Activated T-helper 1 cell treated with Interleukin-2 at 50 U/mL for 16 hours (primary cell): ENCODE measurements at places on chromosomes 12 and 14.

GRCh38 chr14:43665570-43666267 is 841.4 kb downstream of the FSCB start:
- no peak for DNase-seq

DNA sequence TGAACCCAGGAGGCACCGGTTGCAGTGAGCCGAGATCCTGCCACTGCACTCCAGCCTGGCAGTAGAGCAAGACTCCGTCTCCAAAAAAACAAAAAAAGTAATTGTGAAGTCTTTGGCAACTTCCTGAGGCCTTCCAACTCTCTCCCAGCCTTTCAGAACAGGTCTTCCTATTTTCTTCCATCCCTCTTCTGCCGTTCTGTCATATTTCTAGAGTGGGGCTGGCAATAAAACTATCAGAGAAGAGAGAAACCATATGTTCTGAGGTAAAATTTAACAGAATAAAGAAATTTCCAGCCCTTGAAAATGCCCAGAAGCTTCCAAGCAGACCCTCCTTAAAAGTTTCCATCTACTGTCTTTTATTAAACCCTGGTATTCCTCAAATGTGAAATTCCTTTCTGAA is 100.4 kb downstream of the HMGA2 start:
- DNase-seq = no peak

GRCh38 chr12:49019443-49020324 is 1.1 kb upstream of the PRKAG1 start:
- no peak for DNase-seq

GRCh38 chr14:49594347-49595091 is 4.2 kb upstream of the LRR1 start:
- DNase-seq = no peak

DNA sequence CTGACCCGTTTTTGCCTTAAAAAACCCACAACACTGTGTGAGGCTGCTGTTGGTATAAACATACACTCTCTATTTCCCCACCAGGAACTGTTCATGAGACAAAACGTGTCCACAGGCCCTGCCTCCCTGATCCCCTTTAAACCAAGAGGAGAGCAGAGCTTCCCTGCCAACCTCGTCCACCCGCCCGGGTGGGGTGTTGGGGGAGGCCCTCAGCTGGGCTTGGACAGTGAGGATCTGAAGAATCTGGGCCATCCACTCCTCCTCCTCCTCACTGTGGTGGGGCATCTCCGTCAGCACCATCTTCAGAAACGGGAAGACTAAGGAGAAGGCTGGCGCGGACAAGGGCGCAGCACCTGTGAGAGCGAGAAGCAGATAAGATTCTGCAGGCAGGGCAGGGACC is 36.8 kb downstream of the GCN1 start:
- DNase-seq = no peak

DNA sequence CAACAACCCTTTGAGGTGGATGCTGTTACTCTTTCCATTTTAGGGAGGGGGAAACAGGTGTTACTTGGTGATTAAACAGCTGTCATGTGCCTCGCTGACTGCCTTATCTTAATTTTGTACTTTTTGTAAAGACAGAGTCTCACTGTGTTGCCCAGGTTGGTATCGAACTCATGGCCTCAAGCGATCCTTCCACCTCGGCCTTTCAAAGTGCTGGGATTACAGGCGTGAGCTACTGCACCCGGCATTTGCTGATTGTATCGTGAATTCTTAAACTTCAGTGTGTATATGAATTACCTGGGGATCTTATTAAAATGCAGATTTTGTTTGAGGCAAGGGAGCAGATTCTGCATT is 659 bp downstream of the PSMD9 start:
- DNase-seq = no peak

DNA sequence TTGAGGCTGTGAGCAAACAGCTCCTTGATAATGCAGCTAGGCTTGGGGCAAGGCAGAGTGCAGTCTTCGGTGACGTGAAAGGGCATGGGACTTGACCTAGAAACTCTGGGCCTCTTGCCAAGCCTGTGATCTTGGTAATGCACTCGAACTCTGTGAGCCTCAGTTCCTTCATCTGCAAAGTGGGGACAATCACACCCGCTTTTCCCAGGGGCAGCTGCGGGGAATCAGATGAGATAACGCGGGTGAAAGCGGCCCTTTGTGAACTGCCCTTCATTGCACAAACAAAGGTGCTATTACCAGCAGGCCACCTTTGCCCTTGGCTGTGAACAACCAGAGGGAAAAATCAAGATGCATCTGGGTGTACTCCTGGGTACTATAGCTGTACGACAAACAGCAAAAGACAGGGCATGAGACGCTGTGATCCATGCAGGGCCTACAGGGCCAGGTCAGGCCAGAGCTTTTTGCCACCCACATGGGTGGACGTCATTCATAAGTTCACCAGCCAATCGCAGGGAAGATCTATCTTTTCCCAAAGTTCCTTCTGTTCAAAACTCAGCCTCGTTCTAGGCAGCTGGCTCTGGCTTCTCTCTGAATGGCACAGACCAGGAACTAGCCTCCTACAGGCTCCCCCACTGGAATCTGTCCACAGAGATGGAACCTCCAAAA is 3.2 kb downstream of the MSI1 start:
- no peak for DNase-seq

GRCh38 chr12:6605421-6606330 is 1.5 kb downstream of the CHD4 start:
- DNase-seq = no peak

DNA sequence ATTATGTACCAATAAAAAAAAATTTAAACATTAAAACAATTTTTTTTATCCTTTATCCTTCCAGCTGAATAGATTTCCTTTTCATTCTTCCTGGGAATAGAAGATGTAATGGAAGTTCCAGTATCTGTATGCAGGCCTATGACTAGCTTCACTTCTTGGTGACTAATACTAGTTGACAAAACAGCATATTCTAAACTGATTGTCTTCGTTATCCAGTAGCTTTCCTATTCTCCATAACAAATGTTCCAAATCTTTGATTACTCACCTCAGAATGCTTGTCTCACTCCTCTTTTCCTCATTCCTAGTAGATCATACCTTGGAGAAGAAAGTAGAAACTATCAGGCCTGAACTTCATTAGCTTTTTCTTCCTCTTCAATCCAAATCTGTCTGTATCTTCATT is 70.7 kb downstream of the PLEKHA5 start:
- DNase-seq = no peak

DNA sequence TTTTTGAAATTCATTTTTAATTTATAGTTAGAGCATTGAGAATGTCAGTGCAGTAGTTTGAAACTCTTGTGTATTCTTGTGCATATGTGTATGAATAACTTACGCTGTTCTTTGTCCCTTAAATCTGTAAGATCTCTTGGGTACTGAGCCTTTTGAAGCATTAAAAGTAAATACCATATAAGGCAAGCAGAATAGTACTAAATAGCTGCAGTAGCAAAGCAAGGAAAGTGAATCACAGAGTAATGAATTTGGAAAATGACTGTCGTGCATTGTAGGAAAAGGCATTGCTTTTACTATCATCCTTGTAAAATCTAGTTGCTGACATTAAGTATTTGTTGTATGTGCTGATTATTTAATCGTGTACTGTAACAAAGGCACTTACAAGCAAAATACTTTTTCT is 12.1 kb downstream of the CNOT2 start:
- DNase-seq = no peak

DNA sequence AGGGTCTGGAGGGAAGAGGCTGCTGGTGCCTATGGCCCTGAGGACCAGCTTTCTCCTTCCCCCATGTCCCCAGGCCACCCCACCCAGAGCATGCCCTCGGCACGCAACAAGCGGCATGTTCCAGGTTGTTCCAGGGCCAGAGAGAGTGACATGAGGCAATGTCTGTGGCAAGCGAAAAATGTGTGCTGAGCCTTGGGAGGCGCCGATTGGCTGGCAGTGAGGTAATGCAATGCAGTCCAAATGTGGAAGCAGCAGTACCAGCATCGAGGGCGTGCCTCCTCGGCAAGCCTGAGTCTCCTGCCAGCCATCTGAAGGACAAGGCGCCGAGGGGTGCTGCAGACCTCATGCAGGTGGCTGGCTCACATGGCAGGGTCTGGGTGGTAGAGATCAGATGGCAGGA is 423.8 kb downstream of the NRXN3 start:
- no peak for DNase-seq

DNA sequence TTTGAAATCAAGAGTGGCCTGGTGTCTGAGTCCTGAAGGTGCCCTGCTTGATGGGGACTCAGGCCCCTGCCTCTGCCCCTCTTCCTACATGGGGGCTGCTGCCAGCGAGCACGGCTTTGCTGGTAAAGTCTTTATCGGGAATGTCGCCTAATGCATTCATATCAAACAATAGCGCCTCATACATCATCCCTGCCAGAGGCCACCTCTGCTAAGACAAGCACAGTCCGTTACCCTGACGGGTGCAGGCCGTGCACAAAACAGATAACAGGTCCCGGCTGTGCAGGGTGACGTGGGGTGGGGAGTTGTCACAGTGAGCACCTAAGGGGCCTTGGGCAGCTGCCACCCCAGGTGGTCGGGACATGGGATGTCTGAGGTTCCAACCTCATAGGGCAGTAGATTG is 68.4 kb upstream of the FAM222A start:
- no peak for DNase-seq

- DNase-seq = no peak
Measured at GRCh38 chr12:127473766-127474165, 793.2 kb upstream of the TMEM132C start.

- DNase-seq = no peak
Measured at GRCh38 chr14:49972823-49973222, 79.9 kb downstream of the ARF6 start.

DNA sequence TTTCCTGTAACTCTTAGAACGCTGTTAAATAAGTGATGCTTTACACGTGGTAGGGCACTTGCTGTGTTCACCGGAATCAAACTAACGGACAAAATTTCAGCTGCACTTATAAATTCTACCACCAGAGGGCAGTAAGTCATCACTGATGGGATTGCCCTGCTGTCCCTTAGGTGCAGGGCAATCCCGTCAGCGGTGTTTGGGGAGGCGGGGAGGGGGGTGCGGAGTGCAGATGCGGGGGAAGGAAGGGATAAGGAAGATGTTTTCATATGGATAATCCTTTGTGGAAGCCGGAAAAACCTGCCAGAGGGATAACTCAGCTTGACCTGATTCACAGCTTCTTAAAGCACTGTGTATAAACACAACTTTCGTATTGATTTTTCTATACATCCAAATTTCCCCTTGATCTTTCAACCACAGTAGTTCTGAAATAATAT is 21.7 kb upstream of the SLC10A1 start:
- DNase-seq = peak; percentile 4

DNA sequence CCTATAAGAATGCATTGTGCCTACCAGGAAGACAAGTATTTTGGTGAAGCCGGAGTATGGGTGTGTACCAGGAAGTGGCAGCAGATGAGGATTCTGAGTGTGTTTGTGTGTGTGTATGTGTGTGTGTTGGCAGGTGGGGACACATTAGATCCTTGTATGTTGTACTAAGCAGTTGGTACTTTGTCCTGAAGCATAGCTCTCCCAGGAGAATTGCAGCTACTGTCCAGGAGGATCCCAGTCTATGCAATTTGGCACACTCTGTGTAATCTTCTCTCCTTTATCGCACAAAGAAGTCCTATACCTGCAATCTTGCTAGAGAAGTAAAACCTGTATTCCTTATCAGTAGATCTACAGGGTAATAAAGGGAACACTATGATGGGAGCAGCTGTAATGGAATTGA is 276.5 kb downstream of the PAWR start:
- DNase-seq = no peak

DNA sequence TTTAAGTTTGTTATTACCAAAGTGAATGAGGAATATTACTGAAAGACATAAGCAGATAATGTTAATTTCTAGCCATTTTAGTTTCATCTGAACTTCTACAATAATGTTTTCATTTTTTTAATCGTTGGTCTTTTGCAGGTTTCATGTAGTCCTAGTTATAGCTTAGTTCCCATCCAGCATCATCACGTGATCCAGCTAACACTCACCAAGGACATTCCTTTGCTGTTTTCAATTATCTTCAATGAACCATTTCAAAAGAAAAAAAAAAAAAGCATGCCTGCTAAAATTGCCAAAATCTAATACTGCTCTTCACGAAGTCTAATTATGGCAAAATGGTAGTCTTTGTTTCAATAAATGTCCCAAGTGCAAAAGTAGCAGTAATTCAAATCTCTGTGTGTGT is 187.7 kb upstream of the ATXN7L3B start:
- DNase-seq = no peak

GRCh38 chr12:120066341-120066740 is 50.2 kb downstream of the RAB35 start:
- no peak for DNase-seq

DNA sequence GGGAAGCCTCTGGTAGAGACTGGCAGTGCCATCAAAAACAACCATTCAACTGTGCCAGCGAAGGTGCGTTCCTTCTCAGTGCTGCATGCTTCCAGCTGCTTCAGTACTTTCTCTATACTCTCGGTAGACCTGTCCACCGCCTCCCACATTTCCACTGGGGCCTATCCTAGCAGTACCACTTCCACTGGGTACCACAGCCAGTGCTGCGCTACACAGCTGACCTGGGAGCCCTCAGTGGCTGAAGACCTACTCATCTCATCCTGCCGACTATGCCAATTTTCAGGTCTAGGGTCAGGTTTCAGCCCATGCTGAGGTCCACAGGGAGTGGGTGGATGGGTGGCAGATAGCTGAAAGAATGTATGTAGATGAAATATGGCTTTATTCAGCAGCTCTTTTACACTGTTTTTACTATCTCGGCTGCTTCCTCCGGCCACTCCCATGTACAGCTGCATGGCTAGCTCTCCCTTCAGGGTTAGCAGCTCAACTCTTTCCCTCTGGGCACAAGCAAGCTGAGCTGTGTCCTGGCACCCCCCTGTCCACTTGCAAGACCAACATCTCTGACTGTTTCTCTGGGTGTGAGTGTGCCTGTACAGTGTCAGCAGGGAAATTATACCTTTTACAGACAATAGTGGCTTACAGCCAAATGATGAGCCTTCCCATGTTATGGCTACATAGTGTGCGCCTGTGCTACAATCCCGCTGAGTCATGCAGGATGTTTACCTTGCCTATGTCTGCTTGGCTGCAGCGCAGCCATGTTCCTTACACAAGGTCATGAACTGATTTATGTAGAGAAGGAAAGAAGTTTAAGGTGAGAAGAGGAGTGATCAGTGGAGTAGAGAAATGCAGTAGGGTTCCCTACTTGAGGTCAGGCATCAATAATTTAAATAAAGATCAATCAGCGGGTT is 125.7 kb upstream of the DDHD1 start:
- no peak for DNase-seq

- DNase-seq = no peak
Measured at GRCh38 chr14:101131451-101131916, 228.0 kb upstream of the RTL1 start.

GRCh38 chr12:1531153-1531653 is 63.2 kb downstream of the FBXL14 start:
- no peak for DNase-seq

- DNase-seq = no peak
Measured at GRCh38 chr12:27505109-27505508, 18.9 kb upstream of the PPFIBP1 start.
